ENCODE measurements at places on chromosomes 4 and X.

DNA sequence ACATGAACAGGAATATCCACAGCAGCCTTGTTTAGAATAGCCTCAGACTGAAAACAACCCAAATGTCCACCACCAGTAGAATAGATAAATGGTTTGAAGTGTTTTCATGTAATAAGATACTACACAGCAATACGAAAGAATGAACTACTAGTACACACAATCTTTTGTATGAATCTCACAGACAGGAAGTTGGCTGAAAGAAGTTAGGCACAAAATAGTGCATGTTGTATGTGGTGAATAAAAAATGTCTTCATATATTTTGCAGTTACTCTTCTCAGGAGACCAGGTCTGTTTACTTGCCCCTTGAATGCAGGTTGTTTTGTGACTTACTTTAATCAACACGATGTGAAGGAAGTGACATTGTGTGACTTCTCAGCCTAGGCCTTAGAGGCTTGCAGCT is 75.9 kb upstream of the LEF1 start:
- DNase-seq = no peak

DNA sequence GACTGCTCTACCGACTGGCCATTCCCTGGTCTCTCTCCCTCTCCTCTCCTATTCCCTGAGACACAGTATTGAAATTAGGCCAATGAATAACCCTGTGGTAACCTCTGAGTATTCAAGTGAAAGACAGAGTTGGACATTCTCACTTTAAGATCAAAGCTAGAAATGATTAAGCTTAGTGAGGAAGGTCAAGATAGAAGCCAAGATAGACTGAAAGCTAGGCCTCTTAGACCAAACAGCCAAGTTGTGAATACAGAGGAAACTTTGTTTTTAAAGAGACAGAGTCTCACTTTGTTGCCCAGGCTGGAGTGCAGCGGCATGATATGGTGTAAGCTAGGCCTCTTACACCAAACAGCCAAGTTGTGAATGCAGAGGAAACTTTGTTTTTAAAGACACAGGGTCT is 64.6 kb downstream of the KDM6A start:
- no peak for DNase-seq

GRCh38 chr4:163556177-163556576 is 61.7 kb downstream of the TMA16 start:
- DNase-seq = no peak

- no peak for DNase-seq
Observed at GRCh38 chrX:112218388-112218787, 135.8 kb upstream of the TRPC5 start.

GRCh38 chrX:106331606-106332005 is 163.5 kb downstream of the PWWP3B start:
- DNase-seq = no peak

GRCh38 chr4:153432965-153433753 is 33.0 kb upstream of the TMEM131L start:
- peak; percentile 84 for DNase-seq

DNA sequence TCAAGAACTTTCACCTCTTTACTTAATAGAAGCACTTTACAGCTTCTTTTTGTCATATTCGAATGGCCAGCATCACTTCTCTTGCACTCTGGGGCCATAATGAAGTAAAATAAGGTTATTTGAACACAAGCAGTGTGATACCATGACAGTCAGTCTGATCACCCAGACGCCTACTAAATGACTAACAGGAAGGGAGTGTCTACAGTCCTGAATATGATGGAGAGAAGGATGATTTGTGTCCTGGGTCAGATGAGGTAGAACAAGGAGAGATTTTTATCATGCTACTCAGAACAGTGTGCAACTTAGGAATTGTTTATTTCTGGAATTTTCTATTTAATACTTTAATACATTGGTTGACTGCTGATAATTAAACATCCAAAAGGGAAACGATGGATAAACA is 284.2 kb upstream of the F9 start:
- no peak for DNase-seq

DNA sequence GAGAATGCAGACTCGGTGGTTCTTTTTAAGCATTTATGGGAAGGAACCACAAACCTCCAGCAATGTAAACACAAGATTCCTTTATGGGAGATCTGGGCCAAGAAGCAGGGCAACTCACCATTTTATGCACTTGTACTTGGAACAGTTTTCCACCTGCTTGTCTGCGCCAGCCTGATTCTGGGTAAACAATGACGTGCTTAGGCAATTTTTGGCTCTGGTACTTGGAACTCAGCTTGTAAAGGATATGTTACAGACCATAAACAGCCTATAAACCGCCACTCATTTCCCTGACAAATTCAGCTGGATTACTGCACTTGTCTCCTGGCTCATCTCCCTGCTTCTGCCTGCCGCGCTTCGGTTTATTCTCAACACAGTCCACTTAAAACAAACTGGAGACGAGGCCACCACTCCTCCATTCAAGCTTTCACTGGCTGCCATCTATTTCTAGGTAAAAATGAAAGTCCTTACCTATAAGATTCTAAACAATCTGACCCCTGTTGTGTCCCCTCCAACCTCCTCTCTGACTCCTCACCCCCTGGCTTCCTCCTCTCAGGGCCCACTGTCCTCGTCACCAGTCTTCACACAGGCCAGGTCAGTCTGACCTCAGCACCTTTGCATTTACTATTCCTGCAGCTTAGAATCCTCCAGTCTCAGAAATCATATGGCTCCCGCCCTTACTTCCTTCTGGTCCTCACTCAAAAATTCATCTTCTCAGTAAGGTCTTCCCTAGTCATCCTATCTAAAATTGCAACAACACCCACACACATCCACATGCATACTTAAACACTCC is 205.9 kb upstream of the GALNT7 start:
- no peak for DNase-seq

DNA sequence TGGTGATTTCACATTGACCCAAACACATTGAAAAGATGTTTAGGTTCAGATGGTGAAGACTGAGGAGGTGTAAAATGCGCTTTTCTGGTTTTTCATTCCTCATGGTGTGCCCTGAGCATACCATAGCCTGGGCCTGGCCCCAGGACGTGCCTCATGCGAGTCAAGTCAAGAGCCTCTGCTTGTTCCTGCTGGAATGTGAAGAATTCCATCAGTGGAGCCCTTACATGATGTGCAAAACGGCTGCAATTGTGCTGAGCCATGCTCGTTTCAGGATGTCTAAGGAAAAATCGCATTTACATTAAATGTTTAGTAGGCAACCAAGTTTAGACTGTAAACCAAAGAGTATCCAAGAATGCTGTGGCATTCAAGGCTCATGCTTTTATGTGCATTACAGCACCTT is 34.9 kb downstream of the GYG2 start:
- no peak for DNase-seq

GRCh38 chr4:186092296-186092695 is 12.2 kb upstream of the FAM149A start:
- no peak for DNase-seq

- no peak for DNase-seq
Observed at GRCh38 chrX:137033774-137034507, at the start of gene GPR101. TSS of gene GPR101 (minus strand) at chrX:137033995. CDS start at chrX:137031674, 2,321 bp downstream.

DNA sequence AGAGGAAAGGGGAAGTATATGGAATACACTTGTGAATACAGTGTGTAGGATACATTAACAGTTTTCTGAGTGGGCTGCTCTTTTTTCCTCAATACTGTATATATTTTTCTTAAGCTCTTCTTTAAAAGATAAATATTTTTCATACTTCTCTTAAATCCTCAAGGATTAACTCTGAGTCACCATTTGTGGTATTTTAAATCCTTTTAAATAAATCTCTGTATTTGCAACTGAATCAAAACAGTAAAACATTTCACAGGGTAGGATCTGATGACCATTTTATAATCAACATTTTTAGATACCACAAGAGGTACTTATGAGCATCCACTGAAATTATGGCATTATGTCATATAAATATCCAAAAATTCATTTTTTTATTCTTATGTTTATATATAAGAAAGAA is 87.6 kb downstream of the GAB1 start:
- no peak for DNase-seq

- no peak for DNase-seq
Observed at GRCh38 chr4:6272863-6273660, 3.4 kb downstream of the WFS1 start.

GRCh38 chr4:110854021-110854678 is 231.3 kb upstream of the PITX2 start:
- DNase-seq = no peak

- no peak for DNase-seq
Observed at GRCh38 chr4:7388627-7389026, 46.1 kb downstream of the PSAPL1 start.

GRCh38 chr4:3307891-3308575 is 15.2 kb downstream of the RGS12 start:
- no peak for DNase-seq

DNA sequence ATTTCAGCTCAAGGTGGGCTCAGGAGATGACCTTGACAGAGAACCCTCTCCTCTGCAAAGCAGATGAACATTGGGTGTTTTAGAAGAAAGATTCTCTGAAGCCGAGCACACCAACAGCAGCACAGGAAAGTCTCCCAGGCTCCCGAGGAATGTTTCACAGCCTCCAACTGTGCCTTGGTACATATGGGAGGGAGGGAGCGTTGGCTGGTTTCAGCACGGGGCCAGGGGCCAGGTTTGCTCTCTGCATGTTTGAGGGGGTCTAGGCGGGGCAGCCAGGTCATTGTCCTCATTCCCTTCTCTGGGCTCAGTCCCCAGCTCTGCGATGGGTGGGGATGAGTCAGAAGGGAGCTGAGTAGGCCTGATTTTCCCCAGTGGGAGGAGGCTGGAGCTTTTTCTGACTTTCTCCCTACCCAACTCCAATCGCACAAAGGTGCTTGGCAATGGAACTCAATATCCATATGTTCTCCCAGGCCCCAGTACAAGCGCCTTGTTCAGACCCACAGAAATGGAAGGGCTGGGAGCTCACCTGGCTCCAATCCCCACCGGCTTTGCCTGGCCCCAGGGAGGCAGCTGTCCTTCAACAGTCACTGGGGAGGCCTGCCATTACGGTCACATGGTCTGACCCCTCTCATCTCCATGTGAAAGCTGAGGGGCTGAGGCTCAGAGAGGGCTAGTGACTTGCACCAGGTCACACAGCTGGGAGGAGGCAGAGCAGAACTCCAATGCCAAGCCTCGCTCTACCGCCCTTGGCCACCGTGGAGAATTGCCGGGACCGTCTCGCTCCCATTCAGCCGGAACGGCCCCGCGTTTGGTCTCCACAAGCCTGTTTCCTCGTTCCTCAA is 108.4 kb upstream of the AFAP1 start:
- DNase-seq = no peak

DNA sequence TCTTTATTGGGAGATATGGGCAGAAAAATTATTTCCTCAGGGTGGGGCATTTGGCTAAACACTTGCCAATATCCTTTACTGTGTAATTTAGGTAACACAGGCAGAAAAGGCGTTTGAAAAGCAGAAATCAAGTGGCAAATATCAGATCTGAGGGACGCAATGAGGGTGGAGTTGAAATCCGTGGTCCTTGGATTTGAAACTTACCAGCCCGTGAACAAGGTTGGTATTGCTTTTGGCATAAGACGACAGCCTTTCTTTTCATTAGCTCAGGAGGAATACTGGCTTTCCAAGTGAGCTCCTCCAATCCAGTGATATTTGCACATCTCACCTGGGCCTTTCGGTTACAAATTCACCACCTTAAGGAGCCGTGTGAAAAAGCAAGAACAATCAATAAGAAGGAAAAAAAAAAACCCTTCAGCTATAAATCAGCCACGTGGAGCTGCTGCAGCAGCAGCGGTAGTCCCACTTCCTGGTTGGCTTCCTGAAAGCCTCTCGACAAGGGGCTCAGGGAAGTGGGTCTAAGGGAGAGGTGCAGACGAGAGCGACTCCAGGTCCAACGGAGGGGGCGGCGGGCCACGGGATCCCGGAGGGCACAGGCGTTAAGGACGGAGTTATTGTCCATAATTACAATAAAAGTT is 734 bp upstream of the GALNT7 start:
- peak; percentile 32 for DNase-seq

- DNase-seq = no peak
Observed at GRCh38 chr4:18578307-18578706, 556.8 kb upstream of the LCORL start.

DNA sequence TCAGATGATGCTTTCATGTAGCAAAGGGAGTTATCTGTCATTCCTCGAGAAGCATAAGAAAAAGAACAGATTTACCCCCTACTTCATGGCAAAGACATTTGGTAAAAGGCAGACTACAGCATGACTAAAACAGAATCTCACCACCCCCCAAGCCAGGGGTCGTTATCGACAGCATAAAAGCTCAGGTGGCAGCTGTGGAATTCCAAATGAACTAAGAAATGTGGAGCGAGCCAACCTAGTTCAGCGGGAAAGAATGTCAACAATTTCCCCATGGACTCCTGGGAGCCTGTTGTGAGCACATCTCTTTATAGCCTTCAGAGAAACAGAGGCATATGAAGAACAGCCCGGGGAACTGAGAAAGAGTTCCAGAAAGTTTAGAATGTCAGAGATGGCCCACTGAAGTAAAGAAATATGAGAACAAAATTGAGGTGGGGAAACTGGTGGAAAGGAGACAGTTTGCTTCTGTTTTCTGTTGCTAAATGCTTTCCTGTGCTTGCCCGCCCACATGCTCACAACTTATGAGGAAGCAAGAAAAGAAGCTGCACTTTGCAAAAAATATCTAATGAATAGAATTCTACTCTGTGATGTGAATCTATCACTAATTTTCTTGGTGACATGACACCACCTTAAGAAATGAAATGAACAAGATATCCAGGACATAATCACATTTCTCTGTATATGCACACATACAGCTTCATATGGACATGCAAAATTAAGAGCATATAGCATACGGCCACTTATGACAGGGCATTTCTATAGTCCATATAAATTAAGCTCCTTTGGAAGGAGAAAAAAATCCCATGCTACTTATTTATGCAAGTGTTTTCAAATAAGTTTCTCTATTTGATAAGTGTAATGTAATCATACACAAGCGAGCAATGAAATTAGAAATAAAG is 135.3 kb upstream of the MID1 start:
- no peak for DNase-seq

DNA sequence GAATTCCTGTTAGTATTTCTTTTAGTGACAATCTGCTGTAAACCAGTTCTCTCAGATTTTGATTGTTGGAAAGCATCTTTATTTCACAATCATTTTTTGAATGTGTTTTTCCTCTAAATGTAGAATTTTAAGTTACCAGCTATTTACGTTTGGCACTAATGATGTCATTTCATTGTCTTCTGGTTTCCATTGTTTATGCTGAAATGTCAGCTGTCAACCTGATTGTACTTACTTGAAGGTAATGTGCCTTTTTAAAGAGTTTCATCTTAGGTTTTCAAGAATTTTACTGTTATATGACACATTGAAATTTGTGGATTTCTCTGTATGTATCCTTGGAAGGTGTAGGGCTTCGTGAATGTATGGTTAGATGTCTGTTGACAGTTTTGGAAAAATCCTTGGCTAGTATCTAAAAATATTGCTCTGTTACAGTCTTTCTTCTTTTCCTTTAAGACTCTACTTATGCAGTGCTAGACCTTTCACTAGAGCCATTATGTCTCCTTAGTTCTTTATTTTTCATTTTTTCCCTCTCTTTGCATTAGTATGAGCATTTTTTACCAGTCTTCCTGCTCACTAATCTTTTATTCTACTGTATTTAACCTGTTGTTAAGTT is 30.4 kb downstream of the SMAD1 start:
- DNase-seq = no peak

- no peak for DNase-seq
Observed at GRCh38 chr4:41792166-41792565, 43.6 kb upstream of the PHOX2B start.

GRCh38 chrX:109089359-109089758 is 353.0 kb upstream of the IRS4 start:
- no peak for DNase-seq

- peak; percentile 25 for DNase-seq
Observed at GRCh38 chrX:38816155-38816554, 14.9 kb downstream of the MID1IP1 start.

All from activated CD4-positive, alpha-beta T cell treated with anti-CD3 and anti-CD28 coated beads for 48 hours (primary cell).